ENCODE measurements at places on chromosomes 7 and 10.

DNA sequence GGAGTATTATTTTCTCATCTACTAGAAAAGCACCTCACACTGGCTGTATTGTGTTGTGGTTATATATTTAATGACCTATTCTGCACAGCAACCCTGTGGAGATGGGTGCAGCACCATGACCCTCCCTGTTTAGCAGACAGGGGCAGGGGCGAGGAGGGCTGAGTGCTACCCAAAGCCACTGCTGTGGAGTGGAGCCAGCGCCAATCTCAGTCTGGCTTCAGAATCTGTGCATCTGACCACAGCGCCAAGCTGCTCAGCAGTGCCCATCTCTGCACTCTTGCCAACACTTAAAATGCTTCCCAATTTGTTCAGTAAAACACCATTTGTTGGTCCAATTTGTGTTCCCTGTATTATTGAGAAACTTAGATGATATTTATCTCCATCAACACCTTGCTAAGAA is 239.1 kb downstream of the ZMYND11 start:
- no peak for DNase-seq

GRCh38 chr7:10998996-10999757 is 25.5 kb downstream of the PHF14 start:
- no peak for DNase-seq

DNA sequence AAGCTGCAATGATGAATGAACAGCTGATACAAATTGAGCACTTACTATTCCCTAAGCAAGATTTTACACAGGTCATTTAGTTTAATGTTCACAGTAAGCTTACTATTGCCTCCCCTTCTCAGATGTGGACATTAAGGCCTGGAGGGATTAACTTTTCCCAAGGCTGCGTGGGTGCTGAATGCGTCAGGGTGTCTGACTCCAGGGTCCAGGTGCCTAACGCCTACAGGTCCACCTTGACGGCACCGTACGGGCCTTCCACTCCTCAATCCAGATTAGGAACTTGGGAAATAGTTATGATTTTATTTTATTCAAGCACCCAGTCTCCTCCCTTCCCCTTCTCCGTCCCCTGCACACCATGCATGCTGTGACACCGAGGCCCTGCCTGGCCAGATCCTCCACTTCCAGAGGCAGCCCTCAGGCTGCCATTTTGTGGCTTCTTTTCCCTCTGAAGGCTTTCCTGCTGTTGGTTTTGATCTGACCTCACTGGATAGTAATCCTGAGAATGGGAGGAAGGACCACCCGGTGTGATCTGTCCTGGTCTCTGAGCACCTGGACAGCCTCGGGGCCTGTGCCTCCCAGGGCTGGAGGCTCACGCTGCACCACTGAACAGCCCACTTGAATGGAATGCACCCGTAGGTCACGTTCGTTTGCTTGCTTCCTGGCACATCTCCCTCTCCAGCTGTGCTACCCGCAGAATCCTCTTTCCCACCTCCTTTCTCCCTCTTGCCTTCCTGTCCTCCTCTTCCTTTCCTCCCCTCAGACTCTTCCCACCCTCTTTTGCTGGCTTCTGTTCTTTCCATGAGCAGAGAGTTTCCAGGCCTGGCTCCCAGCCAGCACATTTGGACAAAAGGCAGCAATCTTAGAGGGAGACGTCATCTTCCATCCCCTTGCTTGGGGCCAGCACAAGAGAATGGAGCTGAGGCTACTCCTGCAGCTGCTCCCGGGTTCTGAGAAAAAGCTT is 14.4 kb downstream of the DENND2A start:
- no peak for DNase-seq

DNA sequence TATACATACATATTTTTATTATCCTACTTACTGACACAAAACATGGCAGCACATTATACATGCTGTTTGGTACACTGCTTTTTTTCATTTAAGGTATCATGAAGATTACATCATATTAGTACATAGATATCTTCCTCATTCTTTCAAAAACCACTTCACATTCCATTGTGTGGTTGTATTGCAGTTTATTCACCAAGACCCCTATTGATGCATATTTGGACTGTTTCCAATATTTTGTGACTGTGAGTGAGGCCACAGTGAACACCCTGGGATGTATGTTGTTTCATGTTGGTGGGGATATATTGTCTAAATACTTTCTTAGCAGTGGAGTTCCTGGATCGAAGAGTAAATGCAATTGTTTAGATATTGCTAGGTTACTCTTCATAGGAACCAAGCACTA is 39.0 kb downstream of the TFAM start:
- no peak for DNase-seq

DNA sequence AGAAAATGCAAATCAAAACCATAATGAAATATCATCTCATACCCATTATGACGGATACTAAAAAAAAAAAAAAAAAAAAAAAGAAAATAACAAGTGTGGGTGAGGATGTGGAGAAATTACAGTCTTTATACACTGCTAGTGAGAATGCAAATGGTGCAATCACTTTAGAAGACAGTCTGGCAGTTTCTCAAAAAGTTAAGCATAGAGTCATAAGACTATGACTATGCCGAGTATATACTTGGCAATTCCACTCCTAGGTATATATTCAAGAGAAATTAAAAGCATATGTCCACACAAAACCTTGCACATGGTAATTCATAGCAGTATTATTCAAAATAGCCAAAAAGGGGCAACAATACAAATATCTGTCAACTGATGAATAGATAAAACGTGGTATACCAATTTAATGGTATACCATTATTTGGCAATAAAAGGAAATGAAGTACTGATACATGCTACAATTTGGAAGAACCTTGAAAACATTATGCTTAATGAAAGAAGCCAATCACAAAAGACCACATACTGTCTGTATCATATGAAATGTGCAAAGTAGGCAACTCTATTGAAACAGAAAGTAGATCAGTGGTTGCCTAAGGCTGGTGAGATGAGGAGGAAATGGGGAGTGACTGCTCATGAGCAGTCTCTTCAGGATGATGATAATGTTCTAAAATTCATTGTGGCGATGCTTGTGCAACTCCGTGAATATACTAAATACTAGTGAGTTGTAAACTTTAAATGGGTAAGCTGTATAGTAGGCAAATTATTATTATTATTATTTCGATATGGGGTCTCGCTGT is 90.1 kb upstream of the NANOS1 start:
- no peak for DNase-seq

DNA sequence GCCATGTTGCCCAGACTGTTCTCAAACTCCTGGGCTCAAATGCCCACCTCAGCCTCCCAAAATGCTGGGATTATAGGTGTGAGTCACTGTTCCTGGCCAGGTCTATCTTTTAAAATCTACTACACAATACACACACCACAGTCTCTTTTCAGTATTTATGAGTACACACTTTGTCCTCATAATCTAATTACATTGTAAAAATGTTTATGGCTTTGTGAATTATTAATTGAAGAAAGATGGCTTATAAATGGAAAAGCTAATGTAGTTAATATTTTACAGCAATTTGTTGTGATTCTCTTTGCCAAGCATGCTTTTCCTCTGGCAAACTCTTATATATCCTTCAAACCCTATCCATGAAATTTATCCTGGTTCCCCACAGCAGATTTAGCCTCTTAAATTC is 22.0 kb downstream of the LAMB4 start:
- no peak for DNase-seq

DNA sequence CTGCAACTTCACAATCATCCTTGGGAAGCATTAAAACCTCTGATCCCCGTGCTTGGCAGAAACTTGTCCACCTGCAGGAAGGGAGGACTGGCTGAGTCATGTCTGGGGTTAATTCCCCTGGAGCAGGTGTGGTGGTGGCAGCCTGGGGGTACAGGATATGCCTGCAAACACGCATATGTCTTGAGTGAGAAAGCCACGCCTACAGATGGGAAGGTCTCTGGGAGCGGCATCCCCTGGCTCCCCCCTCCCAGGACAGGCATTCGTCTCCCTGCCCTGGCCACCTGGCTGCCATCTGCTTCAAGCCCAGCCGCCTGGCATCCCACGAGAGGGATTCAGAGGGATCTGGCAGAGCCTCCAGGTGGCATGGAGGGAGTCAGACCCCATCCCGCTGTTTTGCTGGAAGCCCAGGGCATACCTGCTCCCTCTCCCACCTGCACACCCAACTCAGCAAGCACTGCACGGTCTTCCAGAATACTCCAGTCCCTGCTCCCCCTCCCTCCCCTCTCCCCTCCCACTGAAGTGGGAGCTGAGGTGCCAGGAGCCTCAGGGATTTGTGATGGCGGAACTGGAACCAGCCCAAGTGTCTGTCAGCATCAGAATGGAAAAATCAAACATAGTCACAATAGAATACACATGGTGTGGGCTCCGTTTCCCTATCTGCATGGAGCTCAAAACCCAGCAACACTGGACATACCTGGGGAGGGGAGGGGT is 61.0 kb downstream of the CAMK2B start:
- no peak for DNase-seq

DNA sequence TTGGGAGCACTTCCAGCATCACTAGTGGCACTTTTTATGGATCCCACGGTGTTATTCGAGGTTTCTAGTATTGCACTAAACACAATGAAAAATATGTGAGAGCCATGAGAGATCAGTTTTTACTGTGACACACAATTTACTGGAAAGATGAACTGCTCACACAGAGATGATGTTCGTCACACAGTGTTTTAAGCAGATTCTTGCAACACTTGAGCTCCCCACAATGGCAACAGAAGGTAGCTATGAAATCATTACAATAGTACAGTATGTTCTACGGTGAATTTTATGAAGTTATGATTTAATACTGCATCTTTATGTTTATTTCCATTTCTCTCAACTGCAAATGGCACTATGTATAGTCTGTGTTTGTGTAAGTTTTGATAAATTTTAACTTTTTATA is 27.4 kb upstream of the ENTPD1 start:
- no peak for DNase-seq

GRCh38 chr7:39211581-39211980 is 233.9 kb downstream of the POU6F2 start:
- DNase-seq = no peak

DNA sequence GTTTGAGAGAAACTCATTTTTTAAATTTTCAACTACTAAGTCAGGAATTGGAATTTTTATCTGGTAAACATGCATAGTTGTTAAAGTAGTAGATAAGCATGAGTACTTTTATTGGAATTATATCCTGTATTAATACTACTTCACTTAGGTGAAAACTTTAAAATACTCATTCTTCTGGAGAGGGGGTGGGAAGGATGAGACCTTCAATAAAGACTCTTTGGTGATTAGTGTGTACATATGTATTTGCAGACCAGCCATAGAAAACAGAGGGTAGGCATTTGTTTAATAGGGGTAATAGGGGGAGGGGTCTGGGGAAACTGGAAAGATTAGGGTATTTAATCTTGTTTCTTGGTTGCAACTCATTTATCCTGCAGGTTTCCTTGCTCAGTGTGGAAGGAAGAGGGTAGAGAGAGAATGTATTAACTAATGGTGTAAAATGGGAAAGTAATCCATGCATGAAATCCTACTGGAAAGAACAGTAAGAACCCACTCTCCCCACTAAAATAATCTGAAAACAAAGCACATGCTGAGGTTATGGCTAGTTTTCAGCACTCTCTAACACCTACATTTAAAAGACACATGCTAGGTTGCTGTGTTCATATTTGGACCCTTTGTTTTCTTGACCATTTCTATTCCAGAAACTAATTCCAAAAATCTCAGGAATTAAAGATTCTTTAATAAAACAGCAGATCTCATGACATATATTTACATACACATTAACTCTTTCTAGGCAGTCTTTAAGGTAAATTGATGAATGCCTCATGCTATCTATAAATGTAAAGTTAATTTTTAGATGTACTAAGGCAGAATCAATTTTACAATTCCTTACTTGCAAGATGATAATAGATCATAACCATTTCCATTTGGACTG is 6.2 kb upstream of the IGF2BP3 start:
- DNase-seq = no peak

DNA sequence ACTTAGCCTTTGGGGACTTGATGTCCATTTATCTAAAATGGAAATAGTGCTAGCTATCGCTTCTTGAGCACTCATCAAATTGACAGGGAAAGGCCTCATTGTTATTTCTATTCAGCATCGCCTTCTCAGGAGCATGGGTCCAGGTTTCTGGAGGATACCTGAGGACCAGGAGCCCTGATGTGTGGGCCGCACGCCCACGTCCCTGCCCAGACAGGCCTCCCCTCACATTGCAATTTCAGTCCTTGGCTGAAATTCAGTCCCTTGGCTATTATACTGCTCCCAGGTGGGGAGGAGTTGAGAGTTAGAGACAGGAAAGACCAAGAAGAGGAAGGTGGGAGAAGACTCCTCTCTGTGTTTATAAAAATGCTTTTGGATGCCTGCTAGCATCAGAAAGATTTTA is 38.9 kb downstream of the GPRIN2 start:
- DNase-seq = no peak

- DNase-seq = no peak
These were observed 30.3 kb downstream of the SLC29A3 start for GRCh38 chr10:71349406-71349805.

DNA sequence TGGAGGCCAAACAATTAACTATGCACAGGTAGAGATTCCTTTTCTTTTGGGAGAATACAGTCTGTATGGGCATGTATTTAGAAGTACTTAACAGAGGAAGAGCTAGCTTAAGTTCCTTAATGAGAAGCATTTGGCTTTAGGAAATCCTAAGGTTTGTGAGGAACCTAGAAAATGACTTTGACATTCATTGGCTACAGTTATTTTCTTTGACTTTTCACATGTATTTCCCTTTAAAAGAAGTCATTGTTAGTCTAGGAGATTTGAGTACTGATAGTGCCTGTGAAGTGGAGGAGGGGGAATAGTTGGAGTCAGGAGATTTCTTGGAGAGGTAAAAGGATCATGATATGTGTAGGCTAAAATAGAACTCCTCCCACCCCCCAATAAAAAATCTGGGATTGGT is 3.6 kb downstream of the HELLS start:
- no peak for DNase-seq

DNA sequence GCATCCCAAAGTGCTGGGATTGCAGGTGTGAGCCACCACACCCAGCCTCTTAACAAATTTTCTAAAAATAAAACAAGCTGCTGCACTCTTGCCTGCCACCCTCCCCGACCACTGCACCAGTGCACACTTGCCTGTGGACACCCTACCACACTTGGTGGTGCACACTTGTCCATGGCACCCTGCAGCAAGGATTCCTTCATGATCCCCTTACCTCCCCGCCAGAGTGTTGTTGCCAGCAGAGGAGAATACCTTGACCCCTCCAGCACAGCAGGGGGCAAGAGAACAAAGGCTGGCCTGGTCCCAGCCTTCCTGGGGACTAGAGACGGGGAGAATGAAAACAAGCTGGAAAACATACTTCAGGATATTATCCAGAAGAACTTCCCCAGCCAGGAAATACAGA is 65.9 kb upstream of the KCND2 start:
- no peak for DNase-seq

GRCh38 chr10:6871128-6871527 is 291.1 kb upstream of the PRKCQ start:
- DNase-seq = no peak

- DNase-seq = no peak
These were observed 74.5 kb downstream of the PKD1L1 start for GRCh38 chr7:47873762-47874161.

Measured in GM12864 (cell line).